ENCODE measurements at places on chromosomes 2 and 18. TPM values are rescaled to one million over a fixed set of nuclear protein-coding genes. Genes with fewer than 3 reads are reported as not detected.

GRCh38 chr18:70931942-70932814 lies 643.3 kb downstream of the SOCS6 start:
- H3K27ac ChIP-seq: no peak overlapping the region
- no peaks in the 10 kb centered on the region for H3K27me3 ChIP-seq
- H3K4me3 ChIP-seq: no peak overlapping the region
- DNase-seq: no peak
- no peaks in the 10 kb centered on the region for H3K36me3 ChIP-seq

DNA sequence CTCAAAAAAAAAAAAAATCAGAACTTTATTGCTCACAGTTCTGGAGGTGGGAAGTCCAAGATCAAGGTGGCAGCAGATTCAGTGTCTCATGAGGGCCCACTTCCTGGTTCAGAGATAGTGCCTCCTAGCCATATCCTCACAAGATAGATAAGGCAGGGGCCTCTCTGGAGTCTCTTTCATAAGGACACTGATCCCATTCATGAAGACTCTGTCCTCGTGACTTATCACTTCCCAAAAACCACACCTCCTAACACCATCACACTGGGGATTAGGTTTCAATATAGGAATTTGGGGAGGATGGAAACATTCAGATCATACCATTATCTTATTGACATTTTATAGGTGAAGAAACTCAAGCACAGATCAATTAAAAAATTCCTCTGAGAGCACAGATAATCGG lies 61.1 kb downstream of the PDCL3 start:
- H3K27me3 ChIP-seq: no peaks in the 10 kb centered on the region
- no peaks in the 10 kb centered on the region for H3K4me1 ChIP-seq
- no peak for DNase-seq

DNA sequence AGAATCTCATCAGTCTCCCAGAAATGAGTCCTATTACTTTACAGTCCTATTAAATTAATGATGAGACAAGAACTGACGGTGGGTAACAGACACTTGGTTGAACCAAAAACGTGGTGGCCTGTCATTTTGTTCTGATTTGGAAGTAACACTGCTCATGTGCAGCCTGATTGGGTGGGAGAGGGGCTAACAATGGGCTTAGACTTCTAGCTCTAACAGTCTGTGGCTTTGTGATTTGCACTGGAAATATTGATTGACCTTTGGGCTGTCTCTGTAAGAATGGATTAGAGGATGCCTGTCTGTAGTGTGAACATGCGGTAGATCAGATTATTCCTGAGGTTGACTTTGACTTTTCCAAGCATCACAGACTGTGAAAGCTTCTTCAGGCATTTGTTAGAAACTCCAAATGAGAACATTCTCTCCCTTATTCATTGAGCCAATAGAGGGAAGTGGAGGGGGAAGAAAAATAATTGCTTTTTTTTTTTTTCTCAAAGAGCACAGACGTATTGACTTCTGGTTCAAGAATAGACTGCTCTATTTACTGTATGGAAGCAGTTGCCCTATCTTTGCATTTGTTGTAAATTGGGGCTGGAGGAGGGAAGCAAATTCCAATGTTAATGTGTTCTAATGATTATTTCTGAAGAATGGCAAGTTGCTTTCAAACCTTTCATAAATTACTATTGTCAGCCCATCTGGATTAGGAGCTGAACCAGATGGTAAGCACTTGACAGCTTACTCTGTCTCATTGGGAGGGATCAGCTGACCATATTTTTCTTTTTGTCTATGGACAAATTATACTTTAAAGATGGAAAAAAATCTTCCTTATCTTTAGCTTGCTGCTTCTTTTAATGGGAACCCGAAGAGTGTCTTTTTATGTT lies 85.8 kb upstream of the TTN start:
- no peaks in the 10 kb centered on the region for H3K4me1 ChIP-seq
- no peak overlapping the region for H3K4me3 ChIP-seq
- no peak overlapping the region for H3K27ac ChIP-seq
- no peaks in the 10 kb centered on the region for H3K36me3 ChIP-seq

- H3K27ac ChIP-seq: peak overlapping the region; percentile 87
- H3K36me3 ChIP-seq: no peaks in the 10 kb centered on the region
- H3K4me3 ChIP-seq: no peak overlapping the region
- peaks cover 20% of the 10 kb centered on the region for H3K4me1 ChIP-seq
- H3K27me3 ChIP-seq: no peaks in the 10 kb centered on the region
- DNase-seq: no peak
These were observed 142.6 kb downstream of the SETBP1 start for GRCh38 chr18:44823286-44823685.

DNA sequence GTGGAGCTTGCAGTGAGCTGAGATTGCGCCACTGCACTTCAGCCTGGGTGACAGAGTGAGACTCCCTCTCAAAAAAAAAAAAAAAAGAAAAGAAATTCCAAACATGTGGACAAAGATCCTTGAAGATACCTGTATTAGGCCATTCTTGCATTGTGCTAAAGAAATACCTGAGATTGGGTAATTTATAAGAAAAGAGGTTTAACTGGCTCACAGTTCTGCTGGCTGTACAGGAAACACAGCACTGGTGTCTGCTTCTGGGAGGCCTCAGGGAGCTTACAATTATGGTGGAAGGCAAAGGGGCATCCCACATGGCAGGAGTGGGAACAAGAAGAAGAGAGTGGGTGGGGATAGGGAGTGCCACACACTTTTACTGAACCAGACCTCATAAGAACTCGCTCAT lies 140.1 kb downstream of the SS18 start:
- no peak for DNase-seq
- H3K36me3 ChIP-seq: no peaks in the 10 kb centered on the region
- H3K27ac ChIP-seq: no peak overlapping the region
- no peaks in the 10 kb centered on the region for H3K27me3 ChIP-seq
- H3K4me1 ChIP-seq: no peaks in the 10 kb centered on the region

KCNG2 gene
- not detected for total RNA-seq

TSPYL6 gene
- 0.18 TPM for total RNA-seq

DNA sequence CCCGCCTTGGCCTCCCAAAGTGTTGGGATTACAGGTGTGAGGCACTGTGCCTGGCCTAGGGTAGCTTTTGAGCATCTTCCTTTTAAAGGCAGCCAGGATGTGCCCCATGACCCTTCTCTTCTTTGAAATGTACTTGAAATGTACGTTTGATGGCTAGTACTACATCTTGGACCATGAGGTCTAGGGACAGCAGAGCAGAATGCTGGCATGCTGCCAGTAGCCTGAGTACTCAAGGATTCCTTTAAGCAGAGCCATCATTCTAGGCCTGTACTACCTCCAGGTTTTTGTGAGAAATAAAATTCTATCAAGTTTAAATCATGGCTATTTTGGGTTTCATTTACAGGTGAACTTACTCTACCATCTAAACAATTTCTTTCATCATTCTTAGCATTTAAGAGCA lies 2.9 kb upstream of the EML6 start:
- no peaks in the 10 kb centered on the region for H3K27me3 ChIP-seq
- peaks cover 8% of the 10 kb centered on the region for H3K4me1 ChIP-seq
- H3K27ac ChIP-seq: no peak overlapping the region
- no peak overlapping the region for H3K4me3 ChIP-seq
- no peaks in the 10 kb centered on the region for H3K36me3 ChIP-seq

CTNNA2 gene
- 14.9 TPM for total RNA-seq

GRCh38 chr18:78875016-78875777 lies 104.4 kb upstream of the SALL3 start:
- H3K36me3 ChIP-seq: no peaks in the 10 kb centered on the region
- H3K4me1 ChIP-seq: no peaks in the 10 kb centered on the region
- H3K4me3 ChIP-seq: no peak overlapping the region

SLC5A7 gene
- total RNA-seq: 0.21 TPM

DNA sequence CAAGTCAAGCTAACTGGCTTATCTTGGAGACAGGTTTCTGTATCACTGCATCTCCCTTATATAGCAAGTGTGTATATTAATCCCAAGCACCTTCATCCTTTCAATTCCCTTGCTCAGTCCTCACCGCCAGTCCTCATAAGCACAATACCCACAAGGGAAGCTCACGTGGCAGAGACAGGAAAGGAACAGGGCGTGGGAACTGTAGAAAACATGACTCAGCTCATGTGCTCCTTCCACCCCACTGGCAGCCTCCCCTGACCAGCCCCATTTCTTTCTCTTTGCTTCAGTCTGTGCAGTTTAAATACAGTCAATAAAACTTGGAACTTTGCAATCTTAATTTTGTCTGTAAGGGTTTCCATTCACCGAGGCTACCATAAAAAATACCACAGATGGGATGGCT lies 36.5 kb upstream of the CDH19 start:
- no peak overlapping the region for H3K4me3 ChIP-seq
- no peak overlapping the region for H3K27ac ChIP-seq
- H3K36me3 ChIP-seq: no peaks in the 10 kb centered on the region
- no peak for DNase-seq
- H3K4me1 ChIP-seq: no peaks in the 10 kb centered on the region

SLC4A3 gene
- total RNA-seq: 3.0 TPM

CCT4 gene
- total RNA-seq: 147 TPM

CYTIP gene
- total RNA-seq: 0.26 TPM

GRCh38 chr2:205593891-205594290 lies 88.4 kb upstream of the NRP2 start:
- no peak overlapping the region for H3K4me3 ChIP-seq
- H3K27me3 ChIP-seq: no peaks in the 10 kb centered on the region
- no peak for DNase-seq
- H3K36me3 ChIP-seq: no peaks in the 10 kb centered on the region
- no peak overlapping the region for H3K27ac ChIP-seq

CABYR gene
- total RNA-seq: 2.0 TPM

DNA sequence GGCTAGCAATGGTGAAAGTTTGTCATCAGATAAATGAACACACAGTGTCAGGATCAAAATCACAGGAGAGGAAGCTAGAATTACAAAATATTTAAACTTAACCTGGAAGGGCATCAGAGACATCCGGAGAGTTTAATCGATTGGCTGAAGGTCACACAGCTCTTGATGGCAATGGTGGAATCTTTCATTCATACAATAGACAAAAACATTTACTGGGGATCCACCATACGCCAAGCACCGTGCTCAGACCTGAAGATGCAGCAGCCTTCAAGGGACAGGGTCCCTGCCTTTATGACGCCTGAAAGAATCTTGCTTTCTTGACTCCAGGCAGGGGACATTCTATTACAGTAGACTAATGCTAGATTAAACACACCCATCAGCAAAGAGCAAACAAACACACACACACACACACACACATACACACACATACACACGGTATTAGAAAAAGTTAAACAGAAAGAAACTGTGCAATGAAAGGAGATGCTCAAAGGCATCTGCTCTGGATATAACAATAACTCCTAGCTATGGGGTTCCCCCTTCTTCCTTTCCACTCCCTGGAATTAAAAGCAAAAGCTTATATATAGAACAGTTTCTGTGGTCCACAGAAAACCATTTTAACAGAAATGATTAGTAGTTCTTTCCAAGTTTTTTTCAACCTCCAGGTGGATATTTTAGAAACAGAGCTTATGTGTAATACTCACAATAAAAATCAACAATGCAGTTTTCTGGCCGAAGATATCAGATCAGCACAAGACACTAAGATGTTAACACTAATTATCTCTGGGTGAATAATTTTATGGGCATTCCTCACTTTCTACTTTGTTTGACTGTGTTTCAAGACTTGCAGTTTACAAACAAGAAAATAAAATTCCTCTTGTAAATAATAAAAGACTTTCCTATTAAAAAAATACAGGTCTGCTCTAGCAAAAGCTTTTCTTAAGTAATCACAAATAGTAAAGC lies 151.7 kb downstream of the ANKRD44 start:
- DNase-seq: no peak
- no peak overlapping the region for H3K27ac ChIP-seq
- H3K36me3 ChIP-seq: no peaks in the 10 kb centered on the region
- no peaks in the 10 kb centered on the region for H3K27me3 ChIP-seq
- H3K4me3 ChIP-seq: no peak overlapping the region
- no peaks in the 10 kb centered on the region for H3K4me1 ChIP-seq

DNA sequence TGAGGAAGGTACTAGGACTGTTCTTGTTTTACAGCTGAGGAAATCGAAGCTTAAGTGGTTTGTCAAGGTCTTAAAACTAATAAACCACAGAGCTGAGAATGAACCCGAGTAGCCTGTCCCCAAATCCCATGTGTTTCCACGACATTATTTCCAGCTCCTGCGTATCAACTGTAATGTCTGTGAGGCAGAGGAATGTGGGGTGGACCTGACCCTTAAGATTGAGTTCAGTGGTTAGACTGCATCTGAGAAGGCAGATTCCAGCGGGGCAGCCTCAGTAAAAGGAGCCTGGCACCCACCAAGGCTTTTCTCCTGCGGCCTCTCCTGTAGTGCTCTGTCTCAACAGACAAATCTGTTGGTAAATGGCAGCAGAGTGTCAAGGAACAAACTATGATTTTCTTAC lies 81.9 kb upstream of the TMEM178A start:
- no peak overlapping the region for H3K4me3 ChIP-seq
- H3K27ac ChIP-seq: no peak overlapping the region
- no peaks in the 10 kb centered on the region for H3K36me3 ChIP-seq
- no peaks in the 10 kb centered on the region for H3K27me3 ChIP-seq
- no peak for DNase-seq

DNA sequence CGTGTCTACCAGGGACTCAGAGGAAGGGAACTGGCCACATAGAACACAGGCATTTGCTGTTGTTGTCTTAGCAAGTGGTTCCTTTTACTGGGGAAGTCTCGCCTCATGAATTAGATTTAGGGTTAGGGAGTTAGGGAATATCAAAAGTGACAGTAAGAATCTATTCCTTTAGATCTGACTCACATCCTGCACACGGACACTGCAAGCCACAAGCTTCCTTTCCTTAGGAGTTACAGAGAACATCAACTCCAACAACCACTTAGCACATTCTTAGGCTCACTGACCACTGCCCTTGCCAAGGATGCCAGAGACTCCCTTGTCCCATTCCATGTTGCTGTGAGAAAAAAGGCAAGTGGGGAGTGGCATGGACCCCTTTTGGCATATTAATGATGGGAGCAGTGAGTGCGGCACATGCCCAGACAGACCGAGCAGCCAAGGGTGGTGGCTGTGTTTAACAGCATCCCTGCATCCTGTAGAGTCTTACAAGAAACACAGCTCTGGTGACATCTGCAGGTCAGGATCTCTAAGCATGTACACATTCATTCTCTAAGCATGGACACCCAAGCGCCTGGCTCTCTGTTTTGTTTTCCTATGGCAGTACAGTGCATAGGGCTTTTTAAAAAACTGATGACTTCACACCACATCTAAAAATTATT lies 745.6 kb upstream of the RAB6C start:
- no peak overlapping the region for H3K4me3 ChIP-seq
- H3K4me1 ChIP-seq: no peaks in the 10 kb centered on the region
- no peak for DNase-seq
- no peaks in the 10 kb centered on the region for H3K36me3 ChIP-seq
- H3K27me3 ChIP-seq: no peaks in the 10 kb centered on the region
- no peak overlapping the region for H3K27ac ChIP-seq

- H3K27me3 ChIP-seq: no peaks in the 10 kb centered on the region
- H3K4me1 ChIP-seq: no peaks in the 10 kb centered on the region
- no peak overlapping the region for H3K27ac ChIP-seq
- no peak overlapping the region for H3K4me3 ChIP-seq
These were observed 167.6 kb downstream of the DCDC2C start for GRCh38 chr2:3871002-3871401.

GRCh38 chr2:231527091-231527395 lies 3.2 kb downstream of the NMUR1 start:
- no peak overlapping the region for H3K4me3 ChIP-seq
- no peak for DNase-seq
- no peaks in the 10 kb centered on the region for H3K36me3 ChIP-seq
- no peaks in the 10 kb centered on the region for H3K4me1 ChIP-seq
